ENCODE measurements at places on chromosomes 12 and 14.

- no peak for DNase-seq
Measured at GRCh38 chr12:107461222-107461975, 224.2 kb upstream of the PWP1 start.

DNA sequence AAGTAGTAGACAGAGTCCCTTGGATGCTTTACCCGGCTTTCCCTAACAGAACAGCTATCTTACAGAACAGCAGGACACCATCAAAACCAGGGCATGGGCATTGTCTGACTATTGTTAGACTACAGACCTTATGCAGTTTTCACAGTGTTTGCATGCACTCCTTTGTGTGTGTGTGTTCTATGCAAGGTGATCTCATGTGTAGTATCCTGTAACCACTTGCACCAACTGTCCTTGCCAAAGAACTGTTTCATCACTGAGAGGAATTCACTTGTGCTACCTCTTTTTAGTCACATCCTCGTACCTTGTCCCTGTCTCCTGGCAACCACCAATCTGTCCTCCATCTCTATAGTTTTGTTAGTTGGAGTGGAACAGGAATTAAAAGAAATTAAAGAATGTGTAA lies 183.6 kb upstream of the PZP start:
- no peak for DNase-seq

DNA sequence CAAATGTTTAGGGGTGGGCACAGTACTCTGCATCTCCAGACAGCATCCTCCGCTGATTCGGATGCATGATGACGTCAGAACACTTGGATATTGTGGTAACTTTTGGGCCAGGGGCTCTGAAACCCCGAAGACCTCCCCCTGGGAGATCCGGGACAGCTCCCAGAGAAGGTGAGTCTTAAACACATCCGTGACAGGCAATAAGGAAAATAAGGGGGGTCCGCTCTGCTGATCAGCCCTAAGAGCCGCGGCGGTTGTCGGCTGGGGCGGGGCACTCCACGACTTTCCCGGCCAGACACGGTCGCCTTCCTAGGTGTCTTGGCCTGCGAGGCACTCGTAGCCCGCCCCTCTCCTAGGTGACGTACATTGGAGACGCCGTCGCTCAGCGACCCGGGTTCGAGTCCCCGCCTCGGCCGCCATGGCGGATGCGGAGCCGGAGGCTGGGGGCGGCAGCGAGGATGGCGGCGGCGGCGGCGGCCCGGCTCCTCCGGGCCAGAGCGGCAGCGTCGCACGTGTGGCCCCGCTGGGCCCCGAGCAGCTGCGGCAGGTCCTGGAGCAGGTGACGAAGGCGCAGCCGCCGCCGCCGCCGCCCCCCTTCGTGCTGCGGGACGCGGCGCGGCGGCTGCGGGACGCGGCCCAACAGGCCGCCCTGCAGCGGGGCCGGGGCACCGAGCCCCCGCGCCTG lies at the start of gene ZNF839:
Gene ZNF839, plus strand, starts transcription at position 396 of the 682 bp plus-strand sequence. Its CDS starts 20 bp downstream, at position 416.
- DNase-seq, result peak; percentile 94

DNA sequence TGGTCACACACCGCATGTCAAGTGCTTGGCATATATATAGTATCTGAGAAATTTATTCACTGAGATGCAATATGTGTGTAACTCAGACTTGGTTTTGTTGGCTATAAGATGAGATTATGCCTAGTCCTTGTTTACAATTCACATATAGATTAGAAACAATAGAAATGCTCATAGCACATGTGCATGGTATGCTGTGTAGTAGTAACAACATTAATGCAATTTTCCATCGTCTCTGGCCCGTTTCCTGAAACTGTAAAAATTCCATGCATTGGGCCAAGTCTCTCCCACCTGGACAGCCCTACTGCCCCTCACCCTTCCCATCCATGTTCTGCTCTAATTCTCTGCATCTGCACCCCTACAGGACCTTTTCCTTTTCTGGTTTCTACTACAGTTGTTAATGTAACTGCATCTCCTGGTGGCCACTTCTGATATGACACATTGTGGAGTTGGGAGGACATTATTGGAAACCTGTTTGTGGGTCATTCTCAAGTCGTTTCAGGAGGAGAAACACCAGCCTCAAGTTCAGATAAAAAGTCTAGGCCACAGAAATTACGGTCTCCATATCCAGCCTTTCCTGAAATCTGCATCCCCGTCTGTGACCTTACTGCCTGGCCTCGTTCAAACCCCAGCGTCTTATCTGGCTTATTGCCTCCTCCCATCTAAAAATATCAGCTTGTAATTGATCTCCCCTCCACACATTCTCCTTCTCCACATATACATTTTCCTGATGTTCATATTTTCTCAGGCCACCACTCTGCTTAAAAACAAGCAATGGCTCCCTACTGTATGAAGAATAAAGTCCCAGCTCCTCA lies 37.5 kb downstream of the EMP1 start:
- DNase-seq, result no peak

DNA sequence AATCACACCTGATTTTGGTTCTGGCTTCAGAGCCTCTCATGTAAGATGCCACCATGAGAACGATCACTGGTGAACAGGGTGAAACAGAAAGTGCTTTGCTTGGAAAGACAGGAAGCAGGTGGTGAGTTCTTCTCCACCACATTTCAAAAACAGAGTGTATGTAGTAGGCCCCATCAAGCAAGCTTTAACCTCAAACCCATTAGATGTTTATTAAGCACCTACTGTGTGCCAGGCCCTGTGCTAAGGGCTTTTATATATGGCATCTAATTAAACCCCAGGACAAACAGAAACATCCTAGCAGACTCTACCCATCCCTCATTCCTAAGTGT lies 47.8 kb upstream of the MED13L start:
- peak; percentile 44 for DNase-seq

- DNase-seq, result no peak
Measured at GRCh38 chr14:61420326-61420725, 98.9 kb downstream of the PRKCH start.

- peak; percentile 40 for DNase-seq
Measured at GRCh38 chr14:65101631-65102440, 481 bp downstream of the MAX start.

GRCh38 chr12:65878540-65878939 lies 54.3 kb downstream of the HMGA2 start:
- no peak for DNase-seq

- DNase-seq, result no peak
Measured at GRCh38 chr12:104490850-104491249, 34.1 kb downstream of the CHST11 start.

GRCh38 chr12:12207746-12208145 lies 59.1 kb downstream of the LRP6 start:
- DNase-seq, result no peak

DNA sequence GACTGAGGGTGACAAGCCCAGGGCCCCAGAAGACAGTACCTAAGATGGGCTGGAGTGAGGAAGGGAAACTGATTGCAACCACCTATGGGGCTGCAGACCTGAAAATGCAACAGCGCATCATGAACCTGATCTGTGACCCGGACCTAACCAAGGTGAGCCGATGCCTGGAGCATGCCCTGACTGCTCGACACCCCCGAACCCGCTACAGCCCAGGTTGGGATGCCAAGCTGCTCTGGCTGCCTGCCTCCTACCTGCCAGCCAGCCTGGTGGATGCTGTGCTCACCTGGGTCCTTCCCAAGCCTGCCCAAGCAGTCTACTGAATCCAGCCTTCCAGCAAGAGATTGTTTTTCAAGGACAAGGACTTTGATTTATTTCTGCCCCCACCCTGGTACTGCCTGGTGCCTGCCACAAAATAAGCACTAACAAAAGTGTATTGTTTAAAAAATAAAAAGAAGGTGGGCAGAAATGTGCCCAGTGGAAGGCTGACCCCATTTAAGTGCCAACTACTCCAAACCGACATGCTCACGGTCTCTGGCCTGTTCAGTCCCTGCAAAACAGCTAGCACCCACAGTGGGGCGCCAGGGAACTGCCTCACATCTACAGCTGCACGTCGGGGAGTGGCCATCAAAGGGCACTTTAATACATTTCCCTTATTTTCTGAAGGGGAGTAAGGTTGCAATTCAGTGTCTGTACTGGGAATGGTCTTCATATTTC lies 4.2 kb downstream of the RDH5 start:
- peak; percentile 75 for DNase-seq

DNA sequence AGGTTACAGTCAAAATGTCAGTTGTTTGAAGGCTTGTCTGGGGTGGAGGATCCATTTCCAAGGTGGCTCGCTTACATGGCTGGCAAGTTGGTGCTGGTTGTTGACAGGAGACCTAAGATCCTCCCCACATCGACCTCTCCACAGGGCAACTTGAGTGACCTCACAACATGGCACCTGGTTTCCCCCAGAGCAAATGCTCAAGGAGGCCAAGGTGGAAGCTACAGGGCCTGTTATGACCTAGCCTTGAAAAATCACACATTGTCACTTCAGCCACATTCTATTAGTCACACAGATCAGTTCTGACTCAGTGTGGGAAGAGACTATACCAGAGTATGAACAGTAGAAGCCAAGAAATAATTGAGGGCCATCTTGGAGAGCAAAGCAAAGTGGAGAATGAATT lies 11.3 kb upstream of the GNG2 start:
- no peak for DNase-seq

DNA sequence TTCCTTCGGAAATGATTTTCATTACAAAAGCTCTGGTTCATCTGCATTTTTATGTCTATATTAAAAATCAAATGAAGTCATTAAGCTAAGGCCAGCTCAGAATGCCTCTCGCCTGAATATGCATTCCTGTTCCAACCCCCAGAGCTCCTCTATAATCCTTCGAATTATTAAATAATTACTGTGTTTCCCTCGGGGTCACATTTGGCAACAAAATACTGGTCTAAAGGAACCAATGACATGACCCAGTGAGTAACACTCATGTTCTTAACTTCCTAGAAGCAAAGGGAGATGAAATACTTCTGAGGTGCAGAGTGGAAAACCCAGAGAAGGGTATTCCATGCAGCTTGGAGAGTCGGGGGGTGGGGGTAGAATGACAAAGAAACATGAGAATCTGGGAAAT lies 68.3 kb downstream of the FOXN3 start:
- no peak for DNase-seq

Measured in CD4-positive, alpha-beta T cell treated with Interleukin-4 for 1 hour (primary cell).